ENCODE measurements at places on chromosomes 13 and 19. TPM values are rescaled to one million over a fixed set of nuclear protein-coding genes. Genes with fewer than 3 reads are reported as not detected.

- DNase-seq = no peak
- no peak overlapping the region for H3K4me3 ChIP-seq
- no peak overlapping the region for H3K27ac ChIP-seq
- peaks cover 3% of the 10 kb centered on the region for H3K27me3 ChIP-seq
- H3K4me1 ChIP-seq = no peaks in the 10 kb centered on the region
- H3K36me3 ChIP-seq = no peaks in the 10 kb centered on the region
Measured at GRCh38 chr19:4749870-4750590, 26.4 kb upstream of the DPP9 start.

The KASH5 gene
- total RNA-seq = 0.39 TPM

- H3K27me3 ChIP-seq = no peaks in the 10 kb centered on the region
- H3K4me1 ChIP-seq = no peaks in the 10 kb centered on the region
Measured at GRCh38 chr13:84844473-84844872, 954.7 kb downstream of the SLITRK6 start.

The KIR2DL1 gene
- total RNA-seq = not detected

- peaks cover 5% of the 10 kb centered on the region for H3K36me3 ChIP-seq
- no peaks in the 10 kb centered on the region for H3K4me1 ChIP-seq
- H3K4me3 ChIP-seq = no peak overlapping the region
- no peak for DNase-seq
Measured at GRCh38 chr13:99269627-99270241, 11.6 kb upstream of the GPR18 start.

DNA sequence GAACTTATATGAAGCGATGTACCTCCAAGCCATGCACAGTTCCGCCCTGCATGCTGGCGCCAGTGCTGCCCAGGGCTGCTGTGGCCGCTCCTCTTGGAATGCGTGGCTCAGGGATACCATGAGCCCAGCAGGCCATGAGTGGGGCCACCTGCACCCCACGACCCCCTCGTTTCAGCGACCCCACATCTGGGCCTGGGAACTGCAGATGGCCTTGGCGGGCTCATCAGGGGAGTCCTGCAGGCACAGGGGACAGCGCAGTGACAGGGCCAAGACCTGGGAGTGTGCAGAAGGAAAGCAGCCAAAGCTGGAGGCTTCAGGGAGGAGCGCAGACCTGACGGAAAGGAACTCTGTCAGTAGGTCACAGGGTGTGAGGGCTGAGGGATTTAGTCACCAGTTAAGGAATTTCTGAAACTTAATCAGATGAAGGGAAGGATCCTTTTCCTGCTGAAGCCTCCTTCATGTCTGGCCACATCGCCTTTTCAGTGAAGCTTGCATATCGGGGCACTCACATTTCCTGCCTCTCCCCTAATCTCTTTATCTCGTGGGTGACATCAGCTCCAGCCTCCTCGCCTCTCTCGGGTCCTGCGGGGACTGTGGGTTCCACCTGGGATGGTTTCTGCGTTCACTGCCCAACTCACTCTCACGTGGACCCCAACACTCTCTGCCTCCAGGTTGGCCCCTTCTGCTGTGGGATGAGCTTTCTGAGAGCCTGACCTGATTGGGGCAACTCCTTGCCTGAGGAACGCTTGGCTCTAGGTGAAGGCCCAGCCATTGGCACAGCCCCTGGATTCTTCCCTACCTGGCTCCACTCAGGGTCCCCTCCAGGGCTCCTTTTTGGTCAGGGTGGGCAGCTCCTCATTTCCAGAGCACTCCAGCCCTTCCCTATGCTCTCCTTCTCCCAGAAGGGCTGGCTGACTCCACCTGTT, 123.5 kb downstream of the CRYL1 start:
- H3K4me1 ChIP-seq = peaks cover 32% of the 10 kb centered on the region
- H3K36me3 ChIP-seq = no peaks in the 10 kb centered on the region
- peak overlapping the region; percentile 81 for H3K27ac ChIP-seq
- peak; percentile 91 for DNase-seq
- no peaks in the 10 kb centered on the region for H3K27me3 ChIP-seq
- 0 out of 2 replicates have a peak overlapping the region, but pooled peaks have one; percentile 18 for H3K4me3 ChIP-seq

The NKG7 gene
- not detected for total RNA-seq

GRCh38 chr19:50330365-50331078, 1.3 kb upstream of the KCNC3 start:
- H3K4me3 ChIP-seq = no peak overlapping the region
- H3K27me3 ChIP-seq = no peaks in the 10 kb centered on the region
- no peak overlapping the region for H3K27ac ChIP-seq
- DNase-seq = peak; percentile 52
- H3K4me1 ChIP-seq = peaks cover 22% of the 10 kb centered on the region
- no peaks in the 10 kb centered on the region for H3K36me3 ChIP-seq

DNA sequence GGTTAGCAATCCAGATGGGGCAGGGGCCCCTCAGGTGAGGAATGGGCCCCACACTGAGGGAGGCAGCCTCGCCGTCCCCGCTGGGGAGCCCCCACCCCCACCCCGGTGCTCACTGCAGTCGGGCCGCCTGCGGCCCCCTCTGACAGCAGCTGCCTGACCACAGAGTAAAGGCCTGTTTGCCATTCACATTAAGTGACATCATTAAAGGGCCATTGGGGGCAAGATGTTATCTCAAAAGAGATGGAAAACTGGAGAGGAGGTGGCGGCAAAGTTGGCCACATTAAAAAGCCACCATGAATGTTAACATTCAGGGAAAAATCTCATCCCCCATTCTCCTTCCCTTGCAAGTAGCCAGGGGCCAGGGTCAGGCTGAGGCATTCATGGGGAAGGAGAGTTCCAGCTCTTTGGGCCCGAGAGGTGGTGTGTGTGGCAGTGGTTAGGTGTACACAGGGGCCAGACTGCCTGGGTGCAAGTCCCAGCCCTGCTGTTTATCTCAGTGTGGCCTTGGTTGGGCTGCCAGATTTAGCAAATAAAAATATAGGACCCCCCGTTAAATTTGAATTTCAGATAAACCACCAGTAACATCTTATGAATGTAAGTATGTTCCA, 20.9 kb downstream of the VSTM2B start:
- H3K4me1 ChIP-seq = no peaks in the 10 kb centered on the region
- no peak overlapping the region for H3K4me3 ChIP-seq

The PTGIR gene
- total RNA-seq = 0.28 TPM

GRCh38 chr13:85249151-85249550, 550.1 kb downstream of the SLITRK6 start:
- H3K4me3 ChIP-seq = no peak overlapping the region
- no peaks in the 10 kb centered on the region for H3K36me3 ChIP-seq
- no peak for DNase-seq
- H3K27me3 ChIP-seq = no peaks in the 10 kb centered on the region
- H3K4me1 ChIP-seq = no peaks in the 10 kb centered on the region
- no peak overlapping the region for H3K27ac ChIP-seq

- DNase-seq = no peak
- H3K4me3 ChIP-seq = no peak overlapping the region
- H3K27me3 ChIP-seq = no peaks in the 10 kb centered on the region
- H3K27ac ChIP-seq = no peak overlapping the region
- H3K36me3 ChIP-seq = no peaks in the 10 kb centered on the region
- H3K4me1 ChIP-seq = no peaks in the 10 kb centered on the region
Measured at GRCh38 chr13:77316430-77316829, 10.5 kb downstream of the MYCBP2 start.

- no peak overlapping the region for H3K4me3 ChIP-seq
- H3K27ac ChIP-seq = peak overlapping the region; percentile 72
- no peaks in the 10 kb centered on the region for H3K27me3 ChIP-seq
- H3K36me3 ChIP-seq = no peaks in the 10 kb centered on the region
- peak; percentile 49 for DNase-seq
Measured at GRCh38 chr19:42113641-42114348, 18.5 kb downstream of the POU2F2 start.

The CA11 gene
- 12.2 TPM for total RNA-seq

DNA sequence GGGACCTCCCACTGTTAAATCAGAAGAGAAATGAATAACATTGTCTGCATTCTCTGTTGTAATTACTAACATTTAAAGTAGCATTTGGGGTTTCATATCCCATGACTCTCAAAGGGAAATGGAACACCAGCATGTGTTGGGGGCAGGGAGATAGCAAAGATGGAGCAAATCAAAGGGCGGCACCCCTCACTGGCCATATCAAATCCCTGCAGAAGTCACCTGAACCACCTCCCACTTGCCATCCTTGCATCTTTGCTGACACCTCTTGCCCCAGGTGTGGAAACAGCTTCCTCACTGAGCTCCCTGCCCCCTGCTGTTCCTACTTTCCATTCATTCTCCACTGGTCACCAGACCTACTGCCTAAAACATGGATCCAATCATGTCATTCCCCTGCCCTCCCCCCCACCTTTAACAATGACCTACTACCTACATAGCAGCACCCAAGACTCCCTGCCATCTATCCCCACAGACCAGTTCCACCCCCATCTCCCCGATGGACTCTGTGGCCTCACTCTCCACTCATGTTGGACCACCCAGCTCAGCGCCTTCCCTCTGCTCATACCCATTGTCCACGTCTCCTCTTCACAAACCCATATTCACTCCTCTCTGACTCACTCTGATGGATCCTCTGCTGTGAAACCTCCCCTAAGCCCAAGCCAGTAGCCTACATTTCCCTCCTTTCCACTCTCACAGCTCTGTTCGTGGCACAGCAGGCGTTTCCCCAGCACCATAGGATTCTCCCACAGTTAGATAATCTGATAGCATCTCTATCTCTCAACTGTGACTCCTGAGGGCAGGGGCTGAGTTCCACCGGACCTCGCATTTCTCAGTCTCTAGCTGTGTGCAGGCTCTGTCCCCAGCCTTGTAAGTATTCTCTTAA, 55.9 kb downstream of the DLEU7 start:
- H3K27ac ChIP-seq = no peak overlapping the region
- H3K27me3 ChIP-seq = no peaks in the 10 kb centered on the region
- H3K36me3 ChIP-seq = no peaks in the 10 kb centered on the region
- H3K4me3 ChIP-seq = no peak overlapping the region
- no peaks in the 10 kb centered on the region for H3K4me1 ChIP-seq
- DNase-seq = no peak

The COMP gene
- total RNA-seq = not detected

- no peak within 1 kb of the TSS for H3K4me3 ChIP-seq
- DNase-seq = no peak
Measured at GRCh38 chr19:8577247-8577646, at the start of gene MYO1F. MYO1F (minus strand) TSS chr19:8577442; CDS start chr19:8577309, 133 bp downstream.

DNA sequence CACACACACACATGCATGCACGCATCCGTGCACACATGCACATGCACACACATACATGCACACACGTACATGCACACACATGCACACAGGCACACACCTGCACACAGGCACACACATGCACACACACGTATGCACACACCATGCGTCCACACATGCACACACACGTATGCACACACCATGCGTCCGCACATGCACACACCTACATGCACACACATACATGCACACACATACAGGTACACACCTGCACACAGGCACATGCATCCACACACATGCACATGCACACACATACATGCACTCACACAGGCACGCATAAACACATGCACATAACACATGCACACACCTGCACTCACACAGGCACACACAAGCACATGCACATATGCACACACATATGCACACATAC, 112.1 kb downstream of the DPF1 start:
- H3K4me1 ChIP-seq = no peaks in the 10 kb centered on the region
- no peak overlapping the region for H3K4me3 ChIP-seq
- no peaks in the 10 kb centered on the region for H3K36me3 ChIP-seq
- no peak for DNase-seq
- H3K27me3 ChIP-seq = no peaks in the 10 kb centered on the region

The HIPK4 gene
- total RNA-seq = 0.37 TPM

GRCh38 chr13:61751039-61751438, 335.4 kb upstream of the PCDH20 start:
- H3K27me3 ChIP-seq = no peaks in the 10 kb centered on the region
- no peak overlapping the region for H3K4me3 ChIP-seq
- no peaks in the 10 kb centered on the region for H3K4me1 ChIP-seq
- DNase-seq = no peak
- no peak overlapping the region for H3K27ac ChIP-seq

DNA sequence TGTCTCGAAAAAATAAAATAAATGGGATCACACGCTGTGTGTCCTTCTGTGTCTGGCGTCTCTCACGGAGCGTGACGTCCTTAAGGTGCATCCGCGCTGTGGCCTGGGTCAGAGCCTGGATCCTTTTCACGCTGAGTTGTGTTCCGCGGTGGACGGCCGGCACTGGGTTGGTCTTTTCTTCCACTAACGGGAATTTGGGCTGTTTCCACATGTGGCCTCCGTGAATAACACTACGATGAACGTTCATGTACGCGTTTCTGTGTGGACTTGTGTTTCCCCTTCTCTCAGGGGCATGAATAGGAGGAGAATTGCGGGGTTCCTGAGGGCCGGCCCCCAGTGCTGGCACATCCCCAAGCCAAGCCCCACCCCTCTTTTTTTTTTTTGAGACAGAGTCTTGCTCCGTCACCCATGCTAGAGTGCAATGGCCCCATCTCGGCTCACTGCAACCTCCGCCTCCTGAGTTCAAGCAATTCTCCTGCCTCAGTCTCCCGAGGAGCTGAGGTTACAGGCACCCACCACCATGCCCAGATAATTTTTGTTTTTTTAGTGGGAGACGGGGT, 6.2 kb upstream of the PTBP1 start:
- H3K27me3 ChIP-seq = no peaks in the 10 kb centered on the region
- no peak overlapping the region for H3K27ac ChIP-seq
- H3K36me3 ChIP-seq = no peaks in the 10 kb centered on the region
- H3K4me1 ChIP-seq = no peaks in the 10 kb centered on the region
- H3K4me3 ChIP-seq = no peak overlapping the region

The TGFBR3L gene
- 2.0 TPM for total RNA-seq

The SELENOV gene
- total RNA-seq = 0.35 TPM

- H3K4me3 ChIP-seq = no peak overlapping the region
- H3K4me1 ChIP-seq = no peaks in the 10 kb centered on the region
- H3K36me3 ChIP-seq = no peaks in the 10 kb centered on the region
- no peak overlapping the region for H3K27ac ChIP-seq
Measured at GRCh38 chr13:97512732-97513131, 78.8 kb downstream of the RAP2A start.

DNA sequence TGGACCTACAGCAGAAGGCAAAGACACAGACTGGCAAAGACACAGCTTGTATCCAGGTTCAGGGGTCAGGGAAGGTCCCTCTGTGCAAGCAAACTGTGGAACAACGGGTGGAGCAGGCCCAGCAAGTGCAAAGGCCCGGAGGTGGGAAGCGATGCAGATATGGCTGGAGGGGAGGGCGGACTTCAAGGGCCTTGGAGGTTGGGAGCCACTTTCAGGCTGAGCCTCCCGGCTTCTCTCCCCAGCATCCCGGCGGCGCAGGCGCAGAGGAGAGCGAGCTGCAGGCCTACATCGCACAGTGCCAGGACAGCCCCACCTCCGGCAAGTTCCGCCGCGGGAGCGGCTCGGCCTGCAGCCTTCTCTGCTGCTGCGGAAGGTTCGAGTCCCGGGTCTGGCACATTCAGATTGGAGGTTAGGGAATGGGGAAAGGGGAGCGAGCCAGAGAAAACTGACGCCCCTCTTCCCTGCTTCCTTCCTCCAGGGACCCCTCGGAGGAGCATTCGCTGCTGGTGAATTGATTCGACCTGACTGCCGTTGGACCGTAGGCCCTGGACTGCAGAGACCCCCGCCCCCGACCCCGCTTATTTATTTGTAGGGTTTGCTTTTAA, 2.1 kb upstream of the PNPLA6 start:
- peak overlapping the region; percentile 76 for H3K27ac ChIP-seq
- no peaks in the 10 kb centered on the region for H3K36me3 ChIP-seq
- DNase-seq = no peak
- H3K27me3 ChIP-seq = no peaks in the 10 kb centered on the region
- peak overlapping the region; percentile 83 for H3K4me3 ChIP-seq

The LILRB3 gene
- not detected for total RNA-seq

GRCh38 chr13:73556902-73557301, 498.1 kb downstream of the KLF5 start:
- no peak for DNase-seq
- H3K27me3 ChIP-seq = no peaks in the 10 kb centered on the region
- no peak overlapping the region for H3K27ac ChIP-seq
- no peaks in the 10 kb centered on the region for H3K36me3 ChIP-seq
- no peak overlapping the region for H3K4me3 ChIP-seq
- H3K4me1 ChIP-seq = no peaks in the 10 kb centered on the region

- peak overlapping the region; percentile 73 for H3K4me3 ChIP-seq
- DNase-seq = no peak
- no peaks in the 10 kb centered on the region for H3K36me3 ChIP-seq
- no peak overlapping the region for H3K27ac ChIP-seq
Measured at GRCh38 chr19:912181-913079, 589 bp downstream of the R3HDM4 start.
